Activated CD4-positive, alpha-beta T cell treated with anti-CD3 and anti-CD28 coated beads, Interleukin-2, amount 50 U/mL, for 4 hours (primary cell): ENCODE measurements at places on chromosomes 1 and 21.

DNA sequence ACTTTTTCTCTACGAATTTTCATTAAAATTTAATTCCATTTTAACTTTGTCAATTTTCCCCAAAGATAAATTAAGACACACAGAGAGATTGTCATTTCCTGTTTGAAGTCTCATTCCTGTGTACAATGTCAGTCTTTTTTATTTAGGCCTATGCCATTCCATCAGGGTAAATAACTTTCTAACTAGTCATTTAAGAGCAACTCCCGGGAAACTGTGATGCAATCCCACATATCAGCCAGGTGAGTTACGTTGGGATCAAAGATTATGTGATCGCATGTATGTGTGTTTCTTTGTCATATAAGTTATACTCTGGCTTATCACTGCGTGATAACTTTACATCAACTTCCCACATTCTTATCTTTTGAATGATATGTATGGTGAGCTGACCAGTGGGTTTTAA, 86.1 kb upstream of the S1PR1 start:
- no peak for DNase-seq

DNA sequence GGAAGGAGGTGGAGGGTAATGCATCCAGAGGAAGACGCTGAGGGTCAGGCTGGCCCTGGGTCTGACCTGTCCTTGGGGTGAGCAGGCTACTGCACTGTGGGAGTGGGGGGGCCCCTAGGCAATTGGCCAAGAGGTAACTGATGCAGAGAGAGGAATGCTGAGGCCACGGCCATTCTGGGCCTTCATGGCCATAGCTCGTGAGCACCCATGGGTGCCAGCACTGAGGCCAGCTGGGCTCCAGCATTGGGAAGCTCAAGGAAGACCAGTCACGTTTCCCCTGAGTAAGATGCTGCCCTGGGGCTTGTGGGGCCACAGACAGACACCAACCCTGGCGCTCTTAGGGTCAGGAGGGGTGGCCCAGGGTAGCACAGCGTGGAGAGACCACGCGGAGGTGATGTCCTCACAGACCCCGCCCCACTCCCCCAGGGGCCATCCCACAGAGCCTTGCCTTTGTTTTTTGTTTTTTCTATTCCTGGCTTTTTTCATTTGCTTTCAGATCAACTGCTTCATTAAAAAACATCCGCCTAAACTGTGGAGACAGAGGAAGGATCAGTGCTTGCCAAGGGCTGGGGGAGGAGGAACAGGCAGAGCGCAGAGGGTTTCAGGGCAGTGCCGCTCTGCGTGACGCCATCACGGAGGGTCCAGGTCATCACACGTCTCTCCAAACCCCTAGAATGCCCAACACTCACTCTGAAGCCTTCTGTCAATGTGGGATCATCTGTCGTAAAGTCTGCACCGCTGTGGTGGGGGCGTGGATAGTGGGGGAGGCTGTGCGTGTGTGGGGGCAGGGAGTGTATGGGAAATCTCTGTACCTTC, 61.1 kb downstream of the SIK1 start:
- no peak for DNase-seq

- no peak for DNase-seq
Observed at GRCh38 chr1:206842854-206843253, 22.6 kb upstream of the IL20 start.

- DNase-seq = no peak
Observed at GRCh38 chr1:59013276-59013927, 229.6 kb upstream of the JUN start.

DNA sequence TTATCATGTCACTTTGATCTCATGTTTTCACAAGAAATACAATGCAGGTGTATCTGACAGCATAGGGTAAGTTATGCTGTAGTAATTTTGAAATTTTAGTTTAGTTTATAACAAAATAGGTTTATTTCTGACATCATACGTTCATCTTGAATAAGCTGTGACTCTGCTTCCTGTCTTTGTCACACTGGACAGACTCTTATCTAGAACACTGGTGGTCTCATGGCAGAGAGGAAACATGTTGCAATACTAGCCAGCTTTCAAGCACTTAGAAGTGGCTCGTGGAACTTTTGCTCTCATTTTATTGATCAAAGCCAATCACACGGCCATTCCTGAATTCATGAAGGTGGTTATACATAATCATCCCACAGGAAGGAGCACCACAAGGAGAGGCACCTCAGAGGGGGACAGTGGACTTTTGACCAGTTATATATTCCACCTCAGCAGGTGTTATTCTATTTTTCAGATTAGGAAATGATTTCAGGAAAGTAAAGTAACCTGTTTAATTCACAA, 46.5 kb downstream of the CYP2J2 start:
- no peak for DNase-seq

DNA sequence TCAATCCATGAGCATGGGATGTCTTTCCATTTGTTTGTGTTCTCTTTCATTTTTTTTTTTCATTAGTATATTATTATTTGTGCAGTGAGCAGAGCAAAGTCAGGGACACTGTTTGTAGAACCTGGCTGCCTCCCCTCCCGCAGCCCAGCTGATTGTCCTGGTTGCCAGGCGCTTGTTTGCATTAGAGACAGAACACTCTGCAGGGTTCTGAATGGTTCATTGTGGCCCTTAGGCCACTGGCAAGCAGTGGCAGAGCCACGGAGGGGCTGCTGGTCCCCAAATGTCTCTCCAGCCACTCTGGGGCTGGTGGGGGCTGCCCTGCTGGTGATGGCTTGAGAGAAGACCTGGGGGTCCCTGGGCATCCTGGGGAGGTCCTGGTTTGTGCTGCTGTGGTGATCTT, 29.0 kb downstream of the ETS2 start:
- no peak for DNase-seq

DNA sequence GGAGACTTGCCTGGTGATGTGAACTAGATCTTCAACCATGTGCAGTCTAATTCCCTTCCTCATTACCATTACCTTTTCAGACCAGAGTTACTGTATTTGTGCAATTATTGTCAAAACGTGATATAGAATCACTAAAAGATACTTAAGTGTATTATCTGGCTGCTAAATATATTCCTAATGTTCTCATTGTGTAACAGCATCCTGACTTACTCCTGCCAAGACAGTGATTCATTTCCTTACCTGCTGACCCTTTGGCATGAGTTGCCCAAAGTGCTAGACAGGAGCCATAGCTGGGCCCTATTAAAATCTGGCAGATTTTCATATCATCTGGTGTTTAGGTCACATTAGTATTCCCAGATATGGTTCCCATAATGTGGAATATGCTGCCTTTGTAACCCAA, 598.3 kb upstream of the CAMK1G start:
- no peak for DNase-seq

GRCh38 chr1:177948336-177948972, 21.4 kb downstream of the SEC16B start:
- DNase-seq = no peak

DNA sequence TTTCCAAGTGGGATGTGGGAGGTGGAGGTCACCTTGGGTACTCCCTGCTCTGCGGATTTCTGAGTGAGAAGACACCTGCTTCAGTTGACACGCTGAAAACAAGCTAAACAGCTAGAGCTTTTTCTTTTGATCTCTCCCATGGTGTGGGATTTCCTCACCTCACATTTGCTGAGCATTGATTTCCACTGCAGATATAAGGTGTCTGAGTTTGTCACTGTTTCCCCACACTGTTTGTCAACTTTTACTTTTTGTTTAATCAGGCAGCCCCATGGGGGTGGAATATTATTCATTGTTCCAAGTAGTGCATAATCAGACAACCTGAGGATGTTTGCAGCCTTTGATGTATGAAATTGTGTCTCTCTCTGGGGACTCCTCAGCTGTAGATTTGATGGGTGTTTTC, 49.5 kb downstream of the FASLG start:
- peak; percentile 45 for DNase-seq

DNA sequence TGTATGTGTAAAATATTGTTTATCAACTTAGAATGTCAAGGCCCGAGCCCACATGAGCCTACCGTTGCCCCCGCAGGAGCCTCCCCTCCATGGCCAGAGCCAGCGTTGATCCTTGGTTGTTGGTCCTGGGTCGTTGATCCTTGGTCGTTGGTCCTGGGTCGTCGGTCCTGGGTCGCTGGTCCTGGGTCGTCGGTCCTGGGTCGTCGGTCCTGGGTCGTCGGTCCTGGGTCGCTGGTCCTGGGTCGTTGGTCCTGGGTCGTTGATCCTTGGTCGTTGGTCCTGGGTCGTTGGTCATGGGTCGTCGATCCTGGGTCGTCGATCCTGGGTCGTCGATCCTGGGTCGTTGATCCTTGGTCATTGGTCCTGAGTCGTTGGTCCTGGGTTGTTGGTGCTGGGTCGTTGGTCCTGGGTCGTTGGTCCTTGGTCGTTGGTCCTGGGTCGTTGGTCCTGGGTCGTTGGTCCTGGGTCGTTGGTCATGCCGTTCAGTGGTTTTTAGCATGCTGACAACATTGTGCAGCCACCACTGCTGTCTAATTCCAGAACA, 105.0 kb upstream of the TMEM51 start:
- no peak for DNase-seq

- no peak for DNase-seq
Observed at GRCh38 chr1:160963521-160963920, 8.9 kb upstream of the ITLN2 start.

DNA sequence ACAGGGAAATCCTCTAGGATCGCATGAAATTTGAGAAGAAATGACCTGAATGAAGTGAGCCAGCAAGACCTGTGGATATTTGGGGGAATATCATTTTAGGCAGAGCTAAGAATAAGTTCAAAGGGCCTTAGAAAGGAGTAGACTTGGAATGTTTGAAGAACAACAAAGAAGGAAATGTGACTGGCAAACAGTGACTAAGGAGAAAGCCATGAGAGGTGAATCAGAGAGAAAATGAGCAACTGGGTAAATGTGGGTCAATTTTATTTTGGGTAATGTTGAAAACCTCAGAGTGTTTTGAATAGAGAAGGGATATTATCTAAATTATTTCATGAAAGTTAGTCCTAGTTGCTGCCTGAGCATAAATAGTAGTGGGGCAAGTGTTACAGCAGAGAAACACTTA, 672.8 kb downstream of the LMO4 start:
- no peak for DNase-seq

DNA sequence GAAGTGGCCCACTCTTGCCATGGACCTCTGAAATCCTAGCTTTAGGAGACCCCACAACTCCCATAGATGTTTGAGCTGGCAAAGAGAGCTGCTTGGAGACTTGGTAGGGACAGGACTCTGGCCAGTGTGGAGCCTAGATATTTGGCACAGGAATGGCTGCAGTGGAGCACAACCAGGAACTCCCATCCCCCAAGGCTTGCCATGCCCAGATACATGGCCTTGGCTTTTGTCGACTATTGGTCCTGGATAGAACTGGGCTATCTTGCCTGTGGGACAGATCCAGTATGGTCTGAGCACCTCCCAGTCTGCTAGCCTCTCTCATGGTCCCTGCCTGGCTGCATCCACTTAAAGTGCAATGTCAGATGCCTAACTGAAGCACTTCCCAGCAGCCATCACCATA, 7.8 kb upstream of the GBP2 start:
- no peak for DNase-seq

GRCh38 chr1:9180111-9180819, 51.4 kb upstream of the GPR157 start:
- no peak for DNase-seq

GRCh38 chr1:180571060-180571831, 12.5 kb downstream of the OVAAL start:
- no peak for DNase-seq

DNA sequence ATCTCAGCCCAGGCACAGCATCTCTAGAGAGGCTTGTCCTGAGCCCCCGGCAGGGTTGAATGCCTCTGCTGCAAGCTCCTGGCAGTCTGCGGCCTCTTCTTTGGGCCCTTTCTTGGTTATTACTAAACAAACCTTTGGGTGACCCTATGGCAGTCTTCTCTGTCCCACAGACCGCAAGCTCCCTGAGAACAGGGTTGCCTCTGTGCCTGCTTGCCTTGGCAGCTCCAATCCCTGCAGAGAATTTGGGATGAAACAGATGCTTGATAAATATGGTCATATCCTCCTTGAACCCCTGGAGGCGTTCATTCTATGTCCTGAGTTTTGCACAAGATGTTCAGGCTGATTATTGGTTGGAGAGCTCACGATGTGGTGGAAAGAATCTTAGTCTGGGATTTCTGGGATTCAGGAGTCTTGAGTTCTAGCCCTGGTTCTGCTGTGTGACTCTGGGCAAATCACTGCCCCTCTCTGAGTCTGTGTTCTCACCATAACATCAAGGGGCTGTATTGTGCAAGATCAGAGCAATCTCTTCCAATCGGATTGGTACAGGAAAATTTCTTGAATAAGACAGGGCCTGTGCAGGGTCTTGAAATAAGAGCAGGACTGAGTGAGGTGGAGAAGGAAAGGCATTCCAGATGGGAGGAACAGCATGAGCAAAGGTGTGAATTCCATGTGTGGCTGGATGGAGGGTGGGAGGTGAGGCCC, 49.6 kb downstream of the EDN2 start:
- DNase-seq = no peak

GRCh38 chr1:245019910-245020486, 134.8 kb upstream of the KIF26B start:
- DNase-seq = no peak

GRCh38 chr21:19507682-19508260, 1104.2 kb upstream of the TMPRSS15 start:
- DNase-seq = no peak

- no peak for DNase-seq
Observed at GRCh38 chr1:143643148-143643885, 328.5 kb downstream of the FAM72C start.

- no peak for DNase-seq
Observed at GRCh38 chr1:41409825-41410224, 48.6 kb downstream of the FOXO6 start.

DNA sequence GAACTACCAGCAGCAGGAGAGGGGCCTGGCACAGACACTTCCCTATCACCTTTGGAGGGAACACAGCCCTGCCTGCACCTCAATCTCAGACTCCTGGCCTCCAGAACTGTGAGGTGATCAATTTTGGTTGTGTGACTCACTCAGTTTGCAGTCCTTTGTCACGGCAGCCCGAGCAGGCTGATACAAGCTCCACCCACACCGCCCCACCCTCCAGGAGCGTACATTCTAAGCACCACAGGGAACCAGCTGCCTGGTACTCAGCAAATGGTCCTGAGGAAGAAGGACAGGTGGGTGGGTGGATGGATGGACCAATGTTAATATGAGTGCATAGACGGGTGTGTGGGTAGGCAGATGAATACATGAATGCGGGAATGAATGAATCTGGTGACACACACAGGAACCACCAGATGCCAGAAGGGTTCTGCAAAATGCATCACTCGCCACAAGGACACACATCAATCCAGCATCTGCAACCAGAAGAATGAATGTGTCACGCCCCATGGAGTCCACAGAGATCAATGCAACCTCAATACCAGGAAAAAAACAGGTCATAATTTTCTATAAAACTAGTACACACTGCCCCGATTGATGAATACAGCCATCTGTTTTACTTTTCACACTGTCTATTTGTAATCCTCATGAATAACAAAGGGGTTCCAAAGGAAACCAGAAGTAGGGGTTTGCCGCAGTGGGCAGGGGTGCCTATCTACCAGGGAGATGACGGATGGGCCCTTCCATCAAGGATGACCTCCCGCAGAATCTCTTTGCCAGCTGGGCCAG, 284.5 kb downstream of the NPHP4 start:
- no peak for DNase-seq

GRCh38 chr1:26287033-26287711, 7.3 kb downstream of the SH3BGRL3 start:
- peak; percentile 40 for DNase-seq

GRCh38 chr21:18951271-18952038, 547.9 kb upstream of the TMPRSS15 start:
- no peak for DNase-seq
